ENCODE measurements at places on chromosomes 3 and 15. TPM values are rescaled to one million over a fixed set of nuclear protein-coding genes. Genes with fewer than 3 reads are reported as not detected.

DNA sequence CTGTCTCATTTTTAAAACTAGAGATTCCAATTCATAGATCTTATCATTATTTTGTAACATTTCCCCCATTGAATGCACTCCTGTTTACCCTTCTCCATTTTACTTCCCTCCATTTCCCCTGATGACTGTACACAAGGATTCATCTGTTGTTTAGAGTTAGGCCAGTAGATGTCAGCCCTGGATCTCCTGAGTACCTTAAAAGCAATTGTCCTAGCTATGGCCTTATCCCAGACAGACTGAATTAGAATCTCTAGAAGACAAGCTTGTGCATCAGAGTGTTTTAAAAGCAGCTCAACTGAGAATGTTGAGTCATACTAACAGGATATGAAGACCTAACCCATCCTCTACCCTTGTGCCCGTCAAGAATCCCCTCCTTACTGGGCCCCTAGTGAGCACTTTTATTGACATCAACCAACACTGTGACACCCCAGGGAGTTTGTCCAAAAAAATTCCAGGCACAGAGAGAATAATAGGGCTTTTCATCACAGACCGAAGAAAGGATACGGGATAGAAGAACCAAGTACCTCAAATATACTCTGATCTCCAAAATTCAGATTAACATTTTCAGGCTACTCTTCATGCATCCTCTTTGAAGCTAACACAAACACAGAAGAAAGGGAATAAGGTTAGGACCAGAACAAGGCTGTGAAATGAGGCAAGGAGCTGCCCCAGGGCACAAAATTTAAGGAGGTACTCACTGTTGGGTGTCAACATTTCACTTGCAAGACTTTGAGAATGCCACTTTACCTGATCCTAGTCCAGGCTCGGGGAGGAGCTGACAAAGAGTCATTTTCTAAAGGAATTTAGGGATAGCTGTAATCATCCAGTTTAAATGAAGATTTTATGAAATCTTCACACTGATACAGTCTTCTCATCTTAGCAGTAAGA lies 17.1 kb downstream of the ZBED2 start:
- no peak for DNase-seq

- DNase-seq: no peak
Observed at GRCh38 chr15:68075764-68076385, 21.8 kb downstream of the PIAS1 start.

Gene TMEM212
- total RNA-seq: not detected

Gene CRYBG3
- 18.6 TPM for total RNA-seq

- no peak for DNase-seq
Observed at GRCh38 chr3:177495566-177495965, 298.3 kb upstream of the TBL1XR1 start.

DNA sequence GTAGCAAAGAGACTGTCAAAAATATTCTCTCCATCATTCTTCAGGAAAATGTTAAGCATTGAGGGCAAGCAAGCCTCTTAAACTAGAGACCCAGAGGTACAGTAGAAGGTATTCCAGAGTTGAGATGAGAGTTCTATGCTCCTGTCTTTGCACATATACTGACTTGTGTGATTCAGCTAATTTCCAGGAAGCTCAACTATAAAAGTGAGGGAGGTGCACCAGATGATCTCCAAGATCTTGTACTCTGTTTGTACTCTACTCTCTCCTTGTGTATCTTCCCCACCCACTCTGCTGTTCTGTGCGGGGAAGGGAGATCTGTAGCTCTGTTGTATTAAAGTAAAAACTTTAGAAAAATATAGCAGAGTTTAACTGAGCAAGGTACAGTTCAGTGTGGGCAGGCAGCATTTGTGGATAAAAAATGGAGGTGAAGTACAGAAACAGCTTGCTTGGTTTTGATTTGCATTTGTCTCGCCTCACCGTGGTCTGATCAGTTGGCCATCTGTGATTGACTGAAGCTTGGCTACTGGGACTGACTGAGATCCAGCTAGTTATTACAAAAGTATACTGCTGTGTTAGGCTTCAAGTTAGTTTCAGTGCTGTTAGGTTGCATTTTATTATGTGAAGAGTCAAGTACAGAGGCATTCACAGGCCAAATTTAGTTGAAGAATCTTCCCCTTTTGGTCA lies 463.1 kb upstream of the GOLIM4 start:
- DNase-seq: no peak

- no peak for DNase-seq
Observed at GRCh38 chr15:29820394-29821154, 1.7 kb downstream of the TJP1 start.

Gene SLC28A2
- total RNA-seq: not detected

- DNase-seq: no peak
Observed at GRCh38 chr3:191302451-191302850, 26.7 kb upstream of the CCDC50 start.

GRCh38 chr15:68343579-68344225 lies 66.2 kb downstream of the FEM1B start:
- peak; percentile 39 for DNase-seq

- peak; percentile 71 for DNase-seq
Observed at GRCh38 chr3:150703299-150703755, 393 bp downstream of the ERICH6 start.

DNA sequence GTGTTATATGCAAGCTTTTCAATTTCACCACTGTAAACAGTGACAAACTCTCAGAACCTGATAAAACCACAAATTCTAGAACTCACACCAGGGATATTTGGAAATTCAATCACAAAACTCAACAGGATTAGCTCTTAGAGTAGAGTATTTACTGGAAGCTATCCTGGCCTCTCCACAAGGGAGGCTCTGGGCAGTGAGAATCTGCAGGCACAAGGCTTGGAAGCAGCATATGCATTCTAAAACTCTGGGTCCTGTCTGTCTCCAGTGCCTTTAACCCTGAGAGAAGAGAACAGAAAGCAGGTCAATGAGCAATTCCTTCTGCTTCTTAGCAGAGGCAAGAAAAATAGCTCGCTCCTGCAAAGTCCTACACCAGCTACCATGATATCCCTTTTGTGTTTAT lies 23.4 kb downstream of the PLSCR4 start:
- peak; percentile 35 for DNase-seq

GRCh38 chr3:23949784-23950183 lies 4.7 kb downstream of the NR1D2 start:
- DNase-seq: peak; percentile 73

- no peak for DNase-seq
Observed at GRCh38 chr3:168047190-168047795, 48.4 kb downstream of the GOLIM4 start.

DNA sequence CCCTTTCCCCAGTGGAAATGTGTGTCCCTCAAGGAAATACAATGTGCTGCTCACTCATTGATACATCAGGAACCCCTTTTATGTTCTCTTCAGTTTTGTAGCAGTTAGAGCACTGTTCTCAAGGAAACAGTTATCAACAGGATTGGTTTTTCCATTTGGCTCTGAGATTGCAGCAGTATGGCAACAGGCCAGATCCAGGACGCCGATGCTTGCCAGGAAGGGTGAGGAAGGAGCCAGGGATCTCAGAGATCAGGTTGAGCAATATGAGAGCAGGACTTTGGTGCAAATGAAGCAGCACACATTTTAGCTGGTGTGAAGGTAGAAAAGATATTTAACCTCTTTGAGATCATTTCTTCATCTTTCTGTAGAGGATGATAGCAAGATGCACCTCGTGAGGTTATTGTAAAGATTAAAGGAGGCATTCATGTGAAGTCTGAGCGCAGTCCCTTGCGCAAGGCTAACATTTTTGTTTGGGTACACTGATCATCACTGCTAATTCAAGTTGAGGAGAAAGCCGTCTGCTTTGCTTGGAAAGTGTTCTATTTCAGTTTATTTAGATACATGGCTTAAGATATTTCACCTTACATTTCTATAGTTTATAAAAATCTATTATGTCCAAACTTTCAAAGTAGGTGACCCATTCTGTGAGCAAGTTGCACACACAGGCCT lies 68.5 kb downstream of the KCNH8 start:
- peak; percentile 58 for DNase-seq

Gene ACKR2
- 0.43 TPM for total RNA-seq

DNA sequence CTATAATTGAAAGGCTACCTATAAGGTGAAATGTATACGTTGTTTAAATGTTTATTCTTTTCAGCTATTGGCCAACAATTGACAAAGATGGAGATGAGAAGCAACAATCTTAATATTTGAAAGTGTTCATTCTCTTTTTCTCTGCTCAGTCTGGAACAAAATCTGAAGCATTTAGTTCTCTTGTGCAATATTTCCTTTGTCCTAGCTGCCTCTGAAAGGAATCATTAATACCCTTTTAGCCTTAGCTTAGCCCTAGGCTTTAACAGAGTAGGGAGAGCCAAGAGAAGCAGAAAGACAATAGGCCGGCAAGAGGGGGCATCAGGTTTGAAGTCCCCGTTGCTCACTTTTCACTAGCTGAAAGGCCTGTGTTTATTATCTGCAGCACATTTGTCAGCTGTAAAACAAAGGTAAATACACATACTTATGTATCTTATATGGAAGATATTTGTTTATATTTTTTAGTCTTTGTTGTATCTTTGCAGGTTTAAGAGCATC lies 422.5 kb upstream of the SEMA6D start:
- no peak for DNase-seq

GRCh38 chr3:170953229-170953628 lies 44.8 kb upstream of the EIF5A2 start:
- no peak for DNase-seq

GRCh38 chr3:11607816-11608215 lies 35.9 kb downstream of the VGLL4 start:
- DNase-seq: no peak

- no peak for DNase-seq
Observed at GRCh38 chr15:82968066-82968465, 15.5 kb upstream of the HOMER2 start.

GRCh38 chr3:63931290-63931689 lies 19.1 kb upstream of the SCAANT1 start:
- DNase-seq: no peak

GRCh38 chr3:192825657-192826200 lies 91.9 kb downstream of the MB21D2 start:
- DNase-seq: no peak

DNA sequence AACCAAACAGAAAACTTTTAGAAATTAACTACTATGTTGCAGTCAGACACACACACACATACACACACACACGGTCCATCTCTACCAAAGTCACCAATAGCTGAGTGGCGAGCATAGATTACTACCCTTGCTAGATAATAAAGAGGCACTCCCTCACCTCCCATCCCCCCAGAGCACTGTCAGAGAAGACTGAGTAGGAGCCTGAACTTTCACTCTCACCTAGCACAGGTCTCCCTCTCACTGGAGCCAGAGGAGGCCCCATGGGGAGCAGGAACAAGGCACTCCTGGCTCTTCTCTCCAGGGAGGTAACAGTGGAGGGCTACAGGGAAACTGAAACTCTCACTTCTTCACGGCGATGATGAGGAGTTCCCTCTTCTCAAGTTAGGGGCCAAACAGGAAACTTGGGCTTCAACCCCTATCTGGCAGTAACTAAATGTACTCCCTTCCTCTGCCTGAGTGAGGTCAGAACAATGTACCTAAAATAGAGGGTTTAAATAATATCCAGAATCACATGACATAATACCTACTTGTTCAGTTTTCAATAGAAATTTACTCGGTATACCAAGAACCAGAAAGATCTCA lies 975.3 kb upstream of the GBE1 start:
- no peak for DNase-seq

DNA sequence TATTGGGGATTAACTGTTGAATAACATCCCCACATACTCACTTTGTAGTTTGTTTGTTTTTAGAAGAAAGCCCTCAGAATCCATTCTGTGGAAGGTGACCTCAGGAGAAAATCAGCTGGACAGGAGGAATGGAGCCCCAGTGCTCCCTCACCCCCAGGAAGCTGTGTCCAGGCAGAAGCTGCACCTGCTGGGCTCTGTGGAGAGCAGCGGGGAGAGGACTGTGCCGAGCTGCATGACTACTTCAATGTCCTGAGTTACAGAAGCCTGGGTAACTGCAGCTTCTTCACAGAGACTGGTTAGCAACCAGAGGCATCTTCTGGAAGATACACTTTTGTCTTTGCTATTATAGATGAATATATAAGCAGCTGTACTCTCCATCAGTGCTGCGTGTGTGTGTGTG lies 14.0 kb downstream of the TIGIT start:
- no peak for DNase-seq

GRCh38 chr3:58049143-58049785 lies 41.0 kb downstream of the FLNB start:
- no peak for DNase-seq

DNA sequence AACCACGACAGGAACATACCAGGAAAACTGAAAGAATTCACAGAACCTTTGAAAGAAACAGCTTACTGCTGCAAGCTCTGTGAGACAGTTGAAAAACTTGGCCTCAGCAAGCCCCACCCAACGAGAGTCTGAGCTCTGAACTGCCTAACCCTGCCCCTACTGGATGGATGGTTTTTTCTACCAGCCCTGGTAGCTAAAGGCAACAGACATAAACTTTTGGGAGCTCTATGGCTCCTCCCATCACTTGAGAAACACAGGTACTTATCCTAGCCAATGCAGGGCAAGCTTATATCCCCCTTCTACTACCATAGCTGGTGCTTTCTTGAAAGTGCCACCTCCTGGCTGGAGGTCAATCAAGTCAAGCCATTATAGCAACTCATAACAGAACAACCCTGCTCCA lies 471.8 kb downstream of the GRM7 start:
- no peak for DNase-seq

Gene GOLGA6L25
- total RNA-seq: not detected

GRCh38 chr3:40045051-40045450 lies 235.6 kb downstream of the MYRIP start:
- DNase-seq: no peak

- no peak for DNase-seq
Observed at GRCh38 chr3:9404680-9405079, 7.3 kb downstream of the SETD5 start.

- DNase-seq: no peak
Observed at GRCh38 chr3:180930526-180930925, 18.1 kb downstream of the FXR1 start.

- no peak for DNase-seq
Observed at GRCh38 chr15:95549168-95549738, 781.2 kb upstream of the NR2F2 start.

- peak; percentile 46 for DNase-seq
Observed at GRCh38 chr3:72031581-72031980, 246.6 kb upstream of the PROK2 start.

GRCh38 chr3:140459462-140459861 lies 218.4 kb upstream of the TRIM42 start:
- DNase-seq: no peak

Gene BRPF1
- 7.5 TPM for total RNA-seq

Gene CASR
- total RNA-seq: not detected

Measured in Right ventricle myocardium superior (tissue), 1 donor.